NCI-H345 (cell line): ENCODE measurements at places on chromosomes 12 and 14.

DNA sequence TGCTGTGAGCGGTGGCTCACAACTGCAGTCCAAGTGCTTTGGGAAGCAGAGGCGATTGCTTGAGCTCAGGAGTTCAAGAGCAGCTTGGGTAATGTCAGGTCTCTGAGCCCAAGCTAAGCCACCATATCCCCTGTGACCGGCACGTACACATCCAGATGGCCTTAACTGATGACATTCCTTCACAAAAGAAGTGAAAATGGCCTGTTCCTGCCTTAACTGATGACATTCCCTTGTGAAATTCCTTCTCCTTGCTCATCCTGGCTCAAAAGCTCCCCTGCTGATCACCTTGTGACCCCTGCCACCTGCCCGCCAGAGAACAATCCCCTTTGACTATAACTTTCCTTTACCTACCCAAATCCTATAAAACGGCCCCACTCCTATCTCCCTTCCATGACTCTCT is 48.6 kb downstream of the SLC25A47 start:
- DNase-seq: no peak

GRCh38 chr14:76580399-76580798 is 180.9 kb upstream of the VASH1 start:
- DNase-seq: no peak

GRCh38 chr14:67423424-67423823 is 11.5 kb upstream of the PLEK2 start:
- DNase-seq: no peak

DNA sequence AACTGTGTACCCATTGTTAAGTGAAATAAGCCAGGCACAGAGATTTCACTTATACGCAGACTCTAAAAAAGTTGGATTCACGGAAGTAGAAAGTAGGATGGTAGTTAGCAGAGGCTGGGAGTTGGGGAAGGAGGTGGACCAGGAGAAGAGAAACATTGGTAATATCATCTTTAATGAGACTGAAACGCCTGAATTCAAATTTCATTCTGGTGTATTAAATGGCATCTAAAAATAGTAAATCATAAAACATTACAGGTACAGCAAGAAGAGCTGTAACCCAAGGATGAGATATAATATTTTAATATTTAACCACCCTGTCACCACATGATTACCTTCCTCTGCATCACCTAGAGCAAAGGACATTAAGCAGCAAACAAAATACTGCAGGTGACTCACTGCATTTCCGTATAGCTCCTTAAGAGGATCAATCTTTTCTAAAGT is 99.4 kb downstream of the EPS8 start:
- DNase-seq: no peak

DNA sequence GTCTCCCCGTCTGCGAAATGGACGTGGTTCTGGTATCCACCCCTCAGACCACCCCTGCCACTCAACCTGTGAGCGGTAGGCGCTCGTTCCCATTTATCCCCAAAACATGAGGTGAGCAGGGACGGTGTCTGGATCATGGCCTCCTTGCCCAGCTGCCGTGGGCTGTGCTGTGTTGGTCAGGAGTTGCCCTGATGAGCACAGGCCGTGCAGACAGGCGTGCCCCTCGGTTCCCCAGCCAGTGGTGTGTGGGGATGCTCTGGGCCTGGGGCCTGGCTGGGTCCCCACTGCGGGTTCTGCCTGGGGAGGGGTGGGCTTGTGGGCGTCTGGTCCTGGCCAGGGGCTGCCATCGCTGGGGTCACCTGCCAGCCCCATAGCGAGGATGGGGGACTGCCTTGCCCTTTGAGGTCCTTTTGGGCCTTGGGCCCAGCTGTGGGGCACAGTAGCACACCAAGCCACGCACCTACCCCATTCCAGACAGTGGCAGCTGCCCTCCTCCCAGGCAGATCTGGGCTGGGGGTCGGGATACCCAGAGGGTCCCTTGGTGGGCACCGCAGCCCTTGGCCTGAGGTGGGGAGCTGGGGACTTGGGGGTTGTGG is 11.3 kb upstream of the PUS1 start:
- DNase-seq: no peak

DNA sequence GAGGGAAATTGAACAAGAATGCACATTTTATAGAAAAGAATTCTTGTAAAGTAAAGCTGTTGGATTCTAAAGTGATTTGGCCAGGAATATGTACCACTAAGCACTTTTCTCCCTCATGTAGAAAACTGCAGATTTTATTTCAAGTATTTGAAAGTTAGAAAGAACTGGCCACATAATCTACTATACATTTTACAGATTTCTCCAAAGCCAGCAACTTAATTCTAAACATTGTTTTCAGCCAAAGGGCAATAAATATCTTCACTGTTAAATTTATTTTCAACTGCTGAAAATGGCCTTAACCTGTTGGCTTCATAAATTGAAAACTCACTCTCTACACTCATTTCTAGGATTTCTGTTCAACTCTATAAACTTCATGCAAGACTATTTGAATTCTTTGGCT is 15.6 kb upstream of the KERA start:
- DNase-seq: no peak
